GM13976 (cell line): ENCODE measurements at places on chromosomes 5 and 9.

DNA sequence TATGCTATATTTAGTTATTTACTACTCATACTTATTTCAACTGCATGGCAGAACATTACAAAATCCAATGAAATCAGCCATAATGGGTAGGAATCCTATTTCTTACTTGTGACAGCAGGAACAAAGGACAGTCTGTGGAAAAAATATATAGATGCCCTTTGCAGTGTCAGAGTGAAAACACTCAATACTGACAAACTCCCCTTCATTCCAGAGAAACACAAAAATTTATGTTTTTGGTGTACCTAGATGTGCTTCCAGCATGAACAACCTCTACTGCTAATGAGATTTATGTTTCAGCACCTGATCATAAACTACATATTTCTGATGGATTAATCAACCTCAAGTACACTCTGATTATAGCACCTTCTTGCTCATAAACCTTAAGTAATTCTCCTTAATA lies 132.4 kb downstream of the CDH10 start:
- no peak for DNase-seq

GRCh38 chr9:78680196-78680595 lies 383.3 kb downstream of the PSAT1 start:
- DNase-seq, result no peak

GRCh38 chr5:14201325-14202045 lies 58.3 kb downstream of the TRIO start:
- no peak for DNase-seq

DNA sequence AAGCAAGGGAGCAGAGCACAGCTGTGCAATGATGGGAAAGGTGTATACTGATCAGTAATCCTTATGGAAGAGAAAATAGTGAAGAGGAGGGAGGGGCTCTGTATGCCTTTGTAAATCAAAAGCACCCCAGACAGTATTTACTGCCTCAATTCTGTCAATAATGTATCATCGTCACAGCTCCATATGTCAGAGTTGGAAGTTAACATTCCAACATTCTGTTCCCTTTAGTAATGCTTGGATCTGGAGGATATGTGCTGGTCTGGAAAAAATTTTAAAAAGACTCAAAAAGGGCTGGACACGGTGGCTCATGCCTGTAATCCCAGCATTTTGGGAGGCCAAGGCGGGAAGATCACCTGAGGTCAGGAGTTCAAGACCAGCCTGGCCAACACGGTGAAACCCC lies 310.4 kb downstream of the ACTL7B start:
- no peak for DNase-seq

GRCh38 chr5:83322273-83322924 lies 149.1 kb upstream of the VCAN start:
- no peak for DNase-seq

- no peak for DNase-seq
Measured at GRCh38 chr9:118222375-118222774, 518.2 kb downstream of the TLR4 start.

- DNase-seq, result no peak
Measured at GRCh38 chr5:135377751-135378680, 21.0 kb downstream of the MACROH2A1 start.

- DNase-seq, result no peak
Measured at GRCh38 chr9:31355159-31355882, 1029.1 kb upstream of the ACO1 start.

- DNase-seq, result no peak
Measured at GRCh38 chr5:107104040-107104995, 566.4 kb downstream of the EFNA5 start.
